ENCODE measurements at places on chromosomes 3 and 15. TPM values are rescaled to one million over a fixed set of nuclear protein-coding genes. Genes with fewer than 3 reads are reported as not detected.

Gene C15orf62
- 1.1 TPM for total RNA-seq

- no peak overlapping the region for H3K4me3 ChIP-seq
- H3K4me1 ChIP-seq, result no peaks in the 10 kb centered on the region
- DNase-seq, result no peak
- H3K27me3 ChIP-seq, result no peaks in the 10 kb centered on the region
- no peaks in the 10 kb centered on the region for H3K36me3 ChIP-seq
Observed at GRCh38 chr3:114879059-114880031, 267.7 kb downstream of the ZBTB20 start.

Gene CLDN11
- total RNA-seq, result not detected

- no peak overlapping the region for H3K4me3 ChIP-seq
- DNase-seq, result no peak
- no peaks in the 10 kb centered on the region for H3K36me3 ChIP-seq
- peaks cover 10% of the 10 kb centered on the region for H3K4me1 ChIP-seq
- H3K27ac ChIP-seq, result no peak overlapping the region
Observed at GRCh38 chr15:45431511-45431910, 53.2 kb upstream of the GATM start.

Gene TGM5
- total RNA-seq, result 0.31 TPM
